Activated effector memory CD4-positive, alpha-beta T cell treated with Interleukin-2 at 50 U/mL for 16 hours (primary cell): ENCODE measurements at places on chromosomes 13 and 19.

DNA sequence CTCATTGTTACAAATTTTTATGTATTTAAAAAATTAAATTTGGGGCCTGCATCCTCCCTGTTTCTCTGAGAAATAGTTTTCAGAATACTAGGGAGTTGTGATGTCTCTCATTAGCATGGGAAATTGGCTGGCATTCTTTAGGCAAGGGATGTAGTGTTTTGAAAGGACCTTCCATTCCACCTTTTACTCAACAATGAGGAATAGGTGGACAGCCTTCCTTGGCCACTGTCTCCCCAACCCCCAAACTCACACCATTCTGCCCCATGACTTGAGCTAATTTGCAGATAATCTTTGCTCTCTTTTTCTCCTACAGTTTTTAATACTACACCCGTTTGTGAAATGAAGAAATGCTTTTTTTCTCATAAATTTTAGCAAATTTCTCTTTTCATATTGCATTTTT is 244.6 kb upstream of the SPRY2 start:
- no peak for DNase-seq

GRCh38 chr13:96540670-96541069 is 450.8 kb downstream of the HS6ST3 start:
- DNase-seq, result no peak

GRCh38 chr19:50515168-50515561 is 1.5 kb upstream of the ASPDH start:
- DNase-seq, result no peak

DNA sequence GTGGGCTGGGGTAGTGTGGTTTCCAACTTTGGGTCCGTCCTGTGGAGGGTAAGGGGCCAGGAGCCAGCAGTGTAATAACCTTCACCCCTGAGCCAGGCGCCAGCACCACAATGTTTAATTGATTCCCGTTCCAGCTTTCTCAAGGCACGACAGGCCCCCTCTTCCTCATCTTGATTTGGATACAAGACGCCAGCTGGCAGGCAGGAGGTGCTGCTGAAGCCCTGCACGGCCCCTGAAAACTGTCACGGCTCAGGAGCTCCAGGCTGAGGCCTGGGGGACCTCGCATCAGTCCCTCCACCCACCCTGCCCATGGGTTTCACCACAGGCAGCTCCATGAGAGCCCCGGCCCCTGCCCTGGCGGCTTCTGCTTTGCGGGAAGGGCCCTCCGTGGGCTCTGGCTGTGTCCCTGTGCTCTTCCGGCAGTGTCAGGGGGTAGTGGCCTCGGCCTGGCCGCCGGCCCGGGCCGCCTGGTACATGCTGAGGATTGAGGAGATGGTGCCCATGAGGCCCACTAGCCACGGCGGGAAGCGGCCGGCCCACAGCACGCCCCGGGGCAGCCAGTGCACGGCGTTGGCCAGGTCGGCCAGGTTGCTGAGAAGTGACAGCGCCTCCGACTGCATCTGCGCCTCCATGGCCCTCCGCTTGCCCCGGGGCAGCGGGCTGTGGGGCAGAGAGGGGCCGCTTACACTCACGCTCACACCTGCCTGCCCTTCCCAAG is 11.9 kb downstream of the PEX11G start:
- DNase-seq, result no peak

DNA sequence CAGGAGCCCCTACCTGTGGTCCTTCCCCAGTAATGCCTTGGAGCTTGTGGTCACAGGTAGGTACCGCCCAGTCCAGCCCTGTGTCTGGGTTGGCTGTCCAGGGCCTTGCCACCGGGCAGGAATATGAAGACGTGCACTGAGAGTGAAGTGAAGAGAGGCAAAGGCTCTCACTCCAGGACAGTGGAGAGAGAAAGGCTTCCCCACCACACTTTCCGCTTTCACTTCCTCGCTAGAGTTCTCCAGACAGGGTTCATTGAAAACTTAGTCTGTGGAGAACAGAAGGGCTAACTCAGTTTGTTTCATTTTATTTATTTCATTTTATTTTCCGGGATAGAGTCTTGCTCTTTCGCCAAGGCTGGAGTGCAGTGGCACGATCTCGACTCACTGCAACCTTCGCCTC is 14.2 kb downstream of the FCAR start:
- DNase-seq, result no peak

- DNase-seq, result no peak
These were observed 703.3 kb upstream of the ARGLU1 start for GRCh38 chr13:107271227-107271626.

- DNase-seq, result no peak
These were observed 139.9 kb upstream of the RFC3 start for GRCh38 chr13:33678084-33678483.

GRCh38 chr13:24887759-24888158 is 123.8 kb downstream of the RNF17 start:
- no peak for DNase-seq

- DNase-seq, result no peak
These were observed 1303.4 kb downstream of the PCDH9 start for GRCh38 chr13:65926750-65927171.

DNA sequence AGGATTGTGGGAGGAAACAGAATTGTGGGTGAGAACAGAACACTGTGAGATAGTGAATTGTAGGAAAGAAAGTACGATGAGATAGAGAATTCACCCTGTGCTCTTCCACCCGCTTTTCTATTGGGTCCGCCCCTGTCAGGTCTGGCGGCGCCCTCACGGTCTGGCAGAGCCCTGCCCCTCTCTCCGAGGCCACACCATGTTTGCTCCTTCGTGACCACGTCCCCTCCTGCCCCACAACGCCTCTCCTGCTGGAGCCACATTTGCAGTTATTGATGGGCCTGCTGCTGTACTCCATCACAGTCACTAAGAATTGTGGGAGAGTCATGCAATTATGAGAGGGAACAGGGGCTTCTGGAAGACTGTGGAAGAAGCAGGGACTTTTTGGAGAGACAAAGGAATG is 473.1 kb downstream of the KLF12 start:
- no peak for DNase-seq

GRCh38 chr19:20164456-20164855 is 2.6 kb upstream of the ZNF486 start:
- DNase-seq, result no peak

DNA sequence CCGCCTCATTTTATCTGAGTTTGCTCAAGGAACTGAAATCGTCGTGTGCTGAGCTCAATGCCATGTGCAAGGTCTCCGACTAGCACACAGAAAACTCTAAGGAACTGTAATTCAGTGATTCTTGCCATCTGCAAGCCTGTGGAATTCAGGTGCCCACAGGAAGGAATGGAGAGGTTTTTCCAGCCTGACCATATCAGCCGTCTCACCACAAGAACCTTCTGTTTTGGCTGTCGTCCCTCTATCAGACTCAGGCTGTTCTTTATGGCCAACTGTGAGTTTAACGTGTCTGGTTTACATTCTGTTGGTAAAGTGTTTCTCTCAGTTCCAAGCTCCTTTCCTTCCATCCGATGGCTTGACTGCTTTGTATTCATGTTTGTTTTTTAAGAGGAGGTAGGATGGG is 293.5 kb downstream of the SPRY2 start:
- DNase-seq, result no peak

- no peak for DNase-seq
These were observed 9.4 kb downstream of the ITPKC start for GRCh38 chr19:40726279-40726678.

- DNase-seq, result no peak
These were observed 24.6 kb downstream of the CCNE1 start for GRCh38 chr19:29836409-29836825.

- DNase-seq, result no peak
These were observed 16.3 kb downstream of the MPND start for GRCh38 chr19:4359627-4360000.

DNA sequence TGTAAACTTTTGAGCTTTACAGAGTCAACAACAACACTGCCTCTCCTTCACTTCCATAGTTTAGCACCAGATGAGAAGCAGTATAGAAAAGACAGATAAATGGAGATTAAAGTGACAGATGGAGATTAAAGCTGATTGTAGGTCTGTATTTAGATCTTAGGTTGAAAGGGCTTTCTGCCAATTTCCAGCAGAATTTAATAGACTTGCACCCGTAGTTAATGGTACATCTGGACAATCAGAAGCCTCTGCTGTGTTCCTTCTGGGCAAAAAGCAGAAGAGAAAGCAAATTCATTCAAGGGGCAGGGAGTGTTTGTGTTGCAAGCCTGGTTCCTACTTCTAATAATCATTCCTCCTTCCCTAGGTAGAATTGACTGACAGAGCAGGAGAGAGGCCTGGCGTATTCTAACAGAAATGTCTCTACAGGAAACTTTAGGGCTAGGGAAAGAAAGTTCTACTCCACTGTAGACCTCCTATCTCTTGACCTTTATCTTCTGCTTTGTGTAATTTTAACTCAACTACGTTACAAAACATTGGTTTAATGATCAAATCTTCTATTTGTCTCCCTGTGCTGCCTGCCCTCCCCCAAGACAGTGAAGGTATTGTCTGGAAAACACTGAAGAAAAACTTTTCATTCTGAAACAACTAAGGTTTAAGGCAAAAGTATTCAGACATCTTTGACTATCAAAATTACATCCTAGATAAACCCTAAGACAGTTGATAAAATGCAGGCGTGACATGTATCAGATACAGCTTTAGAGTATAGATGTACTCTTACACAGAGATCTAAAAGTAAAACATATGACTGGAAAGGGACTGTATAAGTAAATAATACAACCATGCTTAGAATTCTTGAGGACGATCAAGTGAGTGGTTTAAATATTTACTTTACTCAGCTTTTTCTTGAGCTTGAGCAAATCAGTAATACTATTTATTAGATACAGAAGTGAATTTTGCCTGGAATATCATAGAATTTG is 44.4 kb downstream of the GPC6 start:
- DNase-seq, result no peak

- DNase-seq, result no peak
These were observed 5.6 kb upstream of the TM9SF2 start for GRCh38 chr13:99495466-99496183.

GRCh38 chr19:18357041-18357440 is 16.6 kb downstream of the PGPEP1 start:
- DNase-seq, result no peak

DNA sequence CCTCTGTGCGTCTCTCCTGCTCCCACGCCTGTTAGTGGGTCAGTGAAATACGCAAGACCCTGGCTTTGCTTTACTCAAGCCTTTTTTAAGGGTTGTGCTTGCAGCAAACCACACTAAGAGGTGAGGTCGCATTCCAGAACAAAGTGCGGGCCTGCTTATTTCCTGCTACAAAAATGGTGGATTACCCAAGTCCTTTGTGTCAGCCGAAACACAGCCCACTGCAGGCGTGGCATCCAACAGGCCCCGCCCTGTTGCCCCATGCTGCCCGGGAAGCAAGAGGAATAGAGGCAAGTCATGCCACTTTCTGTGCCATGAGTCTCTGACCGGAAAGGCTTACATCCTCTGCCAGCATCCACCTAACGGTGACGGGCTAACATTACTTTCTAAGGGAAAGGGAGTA is 7.7 kb upstream of the IRS2 start:
- no peak for DNase-seq

DNA sequence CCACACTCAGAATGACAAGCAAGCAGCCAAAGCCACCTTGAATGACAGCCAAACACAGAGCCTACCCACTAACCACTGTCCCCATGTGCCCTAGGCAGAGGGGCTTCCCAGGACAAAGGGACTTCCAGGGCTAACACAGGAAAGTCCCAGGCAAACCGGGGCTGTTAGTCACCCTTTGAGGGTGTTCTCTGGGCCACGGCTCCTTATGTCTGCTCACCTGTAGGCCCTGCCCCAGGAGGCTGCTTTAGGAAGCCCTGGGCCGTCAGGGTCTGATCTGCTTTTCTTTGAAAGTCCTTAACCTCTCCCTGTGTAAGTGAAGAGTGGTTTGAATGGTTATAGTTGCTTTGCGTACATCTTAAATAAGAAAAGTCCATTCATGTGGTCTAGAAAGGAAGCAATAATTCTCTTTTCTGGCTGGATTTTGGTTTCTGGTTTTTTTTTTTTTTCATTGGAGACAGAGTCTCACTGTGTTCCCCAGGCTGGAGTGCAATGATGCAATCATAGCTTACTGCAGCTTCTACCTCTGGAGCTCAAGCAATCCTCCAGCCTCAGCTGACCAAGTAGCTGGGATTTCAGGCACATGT is 161.4 kb downstream of the EFNB2 start:
- no peak for DNase-seq

- DNase-seq, result no peak
These were observed 379.9 kb upstream of the PCDH20 start for GRCh38 chr13:61795580-61795979.

GRCh38 chr19:49473868-49474541 is at the start of gene FLT3LG:
TSS of gene FLT3LG (plus strand) at chr19:49474215. CDS start at chr19:49474640, 425 bp downstream.
- peak; percentile 96 for DNase-seq

DNA sequence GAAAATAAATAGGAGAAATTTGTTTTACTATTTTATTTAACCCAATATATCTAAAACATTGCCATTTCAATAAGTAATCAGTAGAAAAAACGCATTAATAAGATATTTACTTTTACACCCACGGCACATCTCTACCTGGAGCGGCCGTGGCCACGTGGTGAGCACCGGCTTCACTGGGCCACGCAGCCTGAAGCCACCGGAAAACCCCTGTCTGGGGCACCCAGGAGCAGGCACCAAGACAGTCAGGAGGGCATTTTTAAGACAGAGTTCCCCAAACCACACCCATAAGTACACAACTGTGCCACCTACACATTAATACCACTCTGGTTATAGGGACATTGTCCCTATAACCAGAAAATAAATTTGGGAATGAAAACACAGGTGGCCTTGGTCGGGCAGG is 80.9 kb downstream of the SPACA7 start:
- DNase-seq, result no peak

DNA sequence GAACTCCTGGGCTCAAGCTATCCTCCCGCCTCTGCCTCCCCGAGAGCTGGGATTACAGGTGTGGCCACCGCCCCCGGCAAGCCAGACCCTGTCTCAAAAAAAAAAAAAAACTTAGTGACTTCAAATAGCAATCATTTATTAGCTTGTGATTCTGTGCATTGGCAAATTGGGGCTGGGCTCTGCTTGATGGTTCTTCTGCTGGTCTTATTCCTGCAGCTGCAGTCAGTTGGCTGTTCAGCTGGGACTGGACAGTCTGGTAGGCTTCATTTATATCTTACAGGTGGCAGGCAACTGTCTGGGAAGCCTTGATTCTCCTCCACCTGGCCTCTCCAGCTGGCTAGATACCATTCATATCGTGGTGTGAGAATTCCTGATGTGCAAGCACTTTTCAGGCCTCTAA is 7.4 kb downstream of the DHDH start:
- DNase-seq, result no peak

- no peak for DNase-seq
These were observed 13.9 kb downstream of the LILRA5 start for GRCh38 chr19:54299126-54299498.

GRCh38 chr13:47178090-47178950 is 281.5 kb upstream of the HTR2A start:
- DNase-seq, result no peak

DNA sequence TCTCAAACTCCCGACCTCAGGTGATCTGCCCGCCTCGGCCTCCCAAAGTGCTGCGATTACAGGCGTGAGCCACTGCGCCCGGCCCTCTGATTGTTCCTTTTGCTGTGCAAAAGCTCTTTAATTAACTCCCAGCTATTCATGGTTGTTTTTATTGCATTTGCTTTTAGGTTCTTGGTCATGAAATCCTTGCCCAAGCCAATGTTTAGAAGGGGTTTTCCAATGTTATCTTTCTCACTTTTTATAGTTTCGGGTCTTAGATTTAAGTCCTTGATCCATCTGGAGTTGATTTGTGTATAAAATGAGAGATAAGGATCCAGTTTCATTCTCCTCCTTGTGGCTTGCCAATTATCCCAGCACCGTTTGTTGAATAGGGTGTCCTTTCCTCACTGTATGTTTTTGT is 19.2 kb upstream of the GRTP1 start:
- DNase-seq, result no peak
